T-helper 2 cell (primary cell): ENCODE measurements at places on chromosomes 4 and X.

DNA sequence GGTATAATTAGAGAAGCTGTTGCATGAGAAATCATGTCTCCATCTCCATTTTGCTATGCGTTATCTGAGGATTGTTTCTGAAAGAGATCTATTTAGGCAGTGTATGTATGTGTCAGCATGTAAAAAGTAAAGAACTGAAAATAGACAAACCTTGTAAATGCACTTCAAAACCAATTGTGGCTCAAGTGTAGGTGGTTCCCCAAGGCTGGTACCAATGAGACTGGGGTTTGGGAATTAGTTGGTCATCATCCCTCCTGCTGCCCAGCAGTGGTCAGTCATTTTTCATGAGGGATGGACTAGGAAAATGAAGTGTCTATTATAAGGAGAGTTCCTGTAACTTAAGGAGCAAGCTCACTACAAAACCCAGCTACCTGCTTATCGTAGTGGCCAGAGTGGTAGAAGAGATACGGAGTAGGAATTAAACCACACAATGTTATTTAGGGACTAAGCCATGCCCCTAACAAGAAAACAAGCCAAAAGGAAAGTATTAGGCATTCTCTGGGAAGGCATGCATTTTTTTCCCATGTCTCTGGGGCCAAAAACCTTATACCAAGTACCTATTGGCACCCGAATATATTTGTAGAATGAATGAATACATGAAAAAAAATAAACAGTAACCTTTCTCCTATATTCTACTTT, 259.0 kb downstream of the CHIC1 start:
- DNase-seq, result no peak

- no peak for DNase-seq
These were observed 3.6 kb upstream of the FATE1 start for GRCh38 chrX:151712253-151712652.

- DNase-seq, result no peak
These were observed 116.2 kb upstream of the SLC4A4 start for GRCh38 chr4:71222661-71223060.

- DNase-seq, result no peak
These were observed 462.2 kb downstream of the INPP4B start for GRCh38 chr4:142383800-142384470.
